ENCODE measurements at places on chromosomes 4 and X.

DNA sequence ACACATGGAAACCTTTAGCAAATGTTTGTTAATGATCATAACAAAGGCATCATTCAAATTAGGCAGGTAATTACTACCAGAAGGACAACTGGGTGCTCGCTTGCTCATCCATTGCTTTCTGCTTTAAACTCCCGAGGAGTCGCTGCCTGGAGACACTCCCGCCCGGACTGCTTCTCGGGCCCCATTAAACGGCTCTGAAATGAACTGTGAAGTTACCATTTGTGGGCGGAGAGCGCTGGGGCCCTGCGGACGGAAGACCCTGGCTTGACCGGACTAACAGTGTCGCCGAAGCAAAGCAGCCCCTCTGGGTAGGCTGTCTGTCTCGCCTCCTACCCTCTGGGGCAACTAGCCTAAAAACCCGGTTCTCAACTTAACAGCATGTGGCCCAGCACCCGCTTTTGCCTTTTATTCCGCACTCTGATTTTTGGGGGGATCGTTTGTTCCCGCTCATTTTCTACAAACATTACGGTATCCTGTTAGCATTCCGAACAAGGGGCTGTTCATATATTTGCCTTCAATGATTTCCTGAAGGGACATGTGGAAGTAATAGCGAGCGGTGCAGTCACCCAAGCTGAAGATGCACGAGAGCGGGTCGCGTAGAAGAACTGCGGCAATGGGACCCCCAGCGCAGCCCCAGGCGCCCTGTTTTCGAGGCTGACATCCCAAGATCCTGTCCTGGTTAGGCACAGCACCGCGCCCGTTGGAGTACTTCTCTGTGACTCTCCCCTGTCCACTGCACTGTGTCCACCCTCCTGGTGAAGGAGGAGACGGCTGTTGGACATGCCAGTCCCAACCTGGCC, 1.6 kb upstream of the PDGFRA start:
- DNase-seq: no peak

DNA sequence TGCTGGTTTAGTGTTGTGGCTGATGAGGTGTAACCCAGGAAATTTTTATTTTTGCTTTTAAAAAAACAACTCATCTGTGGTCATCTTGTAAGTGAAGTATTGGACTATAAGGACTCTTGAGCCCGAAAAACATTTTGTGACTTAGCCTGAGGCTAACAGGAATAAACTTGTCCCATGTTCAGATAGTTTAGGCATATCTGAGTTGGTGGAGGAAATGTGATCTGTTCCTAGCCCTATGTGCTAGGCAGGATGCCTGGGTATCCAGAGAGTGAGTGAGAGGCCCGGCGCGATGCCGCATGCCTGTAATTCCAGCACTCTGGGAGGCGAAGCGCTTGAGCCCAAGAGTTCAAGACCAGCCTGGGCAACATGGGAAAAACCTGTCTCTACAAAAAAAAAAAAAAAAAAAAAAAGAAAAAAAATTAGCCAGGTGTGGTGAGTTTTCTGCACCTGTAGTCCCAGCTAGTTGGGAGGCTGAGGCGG, 3.7 kb downstream of the SMS start:
- no peak for DNase-seq

GRCh38 chr4:75950213-75950815, 9.5 kb upstream of the NAAA start:
- DNase-seq: no peak

DNA sequence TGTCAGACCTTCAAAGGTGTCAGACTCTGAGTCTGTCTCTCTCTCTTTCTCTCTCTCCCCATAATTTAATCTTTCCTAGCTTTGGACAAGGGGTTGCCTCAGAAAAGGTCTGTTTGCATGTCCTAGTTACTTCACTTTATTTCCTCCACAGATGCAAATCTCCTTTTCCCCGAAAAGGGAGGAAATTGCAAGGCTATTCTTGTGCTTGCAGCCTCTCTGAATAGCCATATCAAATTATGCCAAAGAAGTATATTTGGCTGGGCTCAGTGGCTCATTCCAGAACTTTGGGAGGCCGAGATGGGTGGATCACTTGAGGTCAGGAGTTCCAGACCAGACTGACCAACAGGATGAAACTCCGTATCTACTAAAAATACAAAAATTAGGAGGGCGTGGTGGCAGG, 145.6 kb upstream of the GATB start:
- no peak for DNase-seq

DNA sequence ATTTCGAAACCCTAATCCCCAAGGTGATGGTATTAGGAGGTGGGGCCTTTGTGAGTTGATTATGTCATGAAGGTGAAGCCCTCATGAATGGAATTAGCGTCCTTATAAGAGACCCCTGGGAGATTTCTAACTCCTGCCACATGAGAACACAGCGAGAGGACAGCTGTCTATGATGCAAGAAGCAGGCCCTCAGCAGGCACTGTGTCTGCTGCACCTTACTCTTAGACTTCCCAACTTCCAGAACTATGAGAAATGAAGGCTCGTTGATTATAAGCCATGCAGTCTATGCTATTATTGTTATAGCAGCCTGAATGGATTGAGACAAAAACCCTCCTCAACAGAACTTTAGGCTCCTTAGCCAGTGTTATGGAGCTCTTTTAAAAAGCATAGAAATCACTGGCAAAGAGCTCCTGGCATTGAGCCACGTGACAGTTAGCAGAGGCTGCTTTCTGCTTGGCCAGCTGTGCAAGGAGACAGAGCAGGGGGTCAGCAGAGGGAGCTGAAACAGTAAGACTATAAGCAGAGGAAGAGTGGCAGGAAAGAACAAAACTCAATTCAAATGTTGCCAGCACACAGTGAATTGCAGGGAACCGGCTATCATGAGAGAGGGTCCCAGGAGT, 219.2 kb upstream of the FAT1 start:
- DNase-seq: no peak

- DNase-seq: no peak
Observed at GRCh38 chr4:94305466-94306225, 37.0 kb downstream of the HPGDS start.

DNA sequence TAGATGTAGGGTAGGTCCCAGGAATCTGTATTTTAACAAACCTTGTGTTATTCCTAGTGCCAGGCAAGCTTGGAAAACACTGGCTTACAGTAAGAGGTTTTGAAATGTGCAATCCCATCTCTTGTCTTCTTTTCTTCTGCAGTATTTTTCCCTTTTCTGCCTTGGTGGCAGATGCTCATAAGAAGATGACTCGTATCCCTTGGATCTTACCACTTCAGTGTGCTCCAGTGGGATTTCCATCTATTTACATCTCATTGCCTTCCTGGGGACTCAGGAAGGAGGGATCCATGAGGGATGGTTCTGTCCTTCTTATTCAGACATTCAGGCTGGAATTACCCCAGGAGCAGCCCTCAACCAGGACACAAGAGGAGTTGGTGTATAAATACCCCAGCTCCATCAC, 136.6 kb downstream of the NHS start:
- DNase-seq: no peak

DNA sequence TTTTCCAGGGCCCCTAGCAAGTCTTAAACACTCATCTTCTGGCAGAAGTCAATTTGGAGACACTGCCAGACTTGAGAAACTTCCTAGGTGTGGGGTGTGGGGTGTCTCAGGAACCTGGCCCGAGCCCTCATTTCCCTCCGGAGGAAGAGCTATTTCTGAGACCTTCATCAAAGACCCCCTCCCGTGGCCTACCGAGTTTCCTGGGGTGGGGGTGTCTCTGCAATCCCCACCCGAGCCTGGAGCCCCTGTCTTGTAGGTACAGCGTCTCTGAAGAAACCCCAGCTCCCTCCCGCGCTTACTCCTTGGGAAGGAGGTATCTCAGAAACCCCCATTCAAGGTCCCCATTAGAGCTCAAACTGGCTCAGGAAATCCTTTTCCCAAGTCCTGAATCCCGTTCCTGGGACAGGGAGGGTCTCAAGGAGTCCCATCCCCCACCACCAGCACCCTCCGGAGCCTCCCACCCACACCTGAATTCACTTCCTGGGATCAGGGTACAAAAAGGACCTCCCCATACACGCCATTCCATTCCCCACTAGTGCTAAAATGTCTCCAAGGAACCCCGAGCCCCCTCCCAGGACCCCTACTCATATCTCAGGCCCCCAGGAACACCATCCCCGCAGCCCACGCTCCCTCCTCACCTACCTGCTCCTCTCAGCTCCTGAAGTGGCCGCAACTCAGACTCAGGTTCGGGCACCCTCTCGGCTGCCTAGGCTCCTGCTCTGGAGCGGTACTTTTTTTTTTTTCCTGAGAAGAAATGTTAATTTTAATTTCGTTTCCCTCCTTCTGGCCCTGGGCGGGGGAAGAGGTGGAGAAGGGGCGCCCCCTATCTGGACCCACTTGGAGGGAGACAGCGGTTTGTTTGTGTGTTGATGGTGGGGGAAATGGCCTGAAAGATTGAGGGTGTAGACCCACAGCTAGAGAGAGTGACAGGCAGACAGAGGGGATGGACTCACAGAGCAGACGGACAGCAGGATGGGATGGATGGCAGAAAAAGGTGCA, 1.1 kb downstream of the SLC38A5 start:
- no peak for DNase-seq

GRCh38 chr4:154709550-154709949, 34.2 kb upstream of the LRAT start:
- DNase-seq: no peak
